ENCODE measurements at places on chromosomes 11 and 22.

GRCh38 chr22:37080438-37080837, 28.9 kb downstream of the KCTD17 start:
- no peak for DNase-seq

GRCh38 chr11:22426915-22427314, 88.7 kb downstream of the SLC17A6 start:
- DNase-seq: no peak

DNA sequence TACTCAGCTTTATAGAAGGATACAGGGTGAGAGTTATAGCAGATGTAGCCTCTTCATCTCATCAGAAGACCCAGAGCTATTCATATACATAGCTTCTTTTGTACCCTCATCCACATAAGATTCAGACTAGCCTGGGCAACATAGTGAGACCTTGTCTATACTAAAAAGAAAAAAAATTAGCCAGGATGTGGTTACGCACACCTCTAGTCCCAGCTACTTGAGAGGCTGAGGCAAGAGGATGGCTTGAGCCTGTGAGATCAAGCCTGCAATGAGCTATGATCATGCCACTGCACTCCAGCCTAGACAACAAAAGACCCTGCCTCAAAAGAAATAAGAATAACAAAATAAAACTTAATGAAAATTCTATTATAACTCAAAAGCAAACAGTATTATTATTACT, 36.7 kb upstream of the B3GNT6 start:
- no peak for DNase-seq

- no peak for DNase-seq
Observed at GRCh38 chr11:102204174-102204573, 93.9 kb downstream of the YAP1 start.

GRCh38 chr11:126341760-126342161, 13.7 kb upstream of the ST3GAL4 start:
- peak; percentile 24 for DNase-seq

DNA sequence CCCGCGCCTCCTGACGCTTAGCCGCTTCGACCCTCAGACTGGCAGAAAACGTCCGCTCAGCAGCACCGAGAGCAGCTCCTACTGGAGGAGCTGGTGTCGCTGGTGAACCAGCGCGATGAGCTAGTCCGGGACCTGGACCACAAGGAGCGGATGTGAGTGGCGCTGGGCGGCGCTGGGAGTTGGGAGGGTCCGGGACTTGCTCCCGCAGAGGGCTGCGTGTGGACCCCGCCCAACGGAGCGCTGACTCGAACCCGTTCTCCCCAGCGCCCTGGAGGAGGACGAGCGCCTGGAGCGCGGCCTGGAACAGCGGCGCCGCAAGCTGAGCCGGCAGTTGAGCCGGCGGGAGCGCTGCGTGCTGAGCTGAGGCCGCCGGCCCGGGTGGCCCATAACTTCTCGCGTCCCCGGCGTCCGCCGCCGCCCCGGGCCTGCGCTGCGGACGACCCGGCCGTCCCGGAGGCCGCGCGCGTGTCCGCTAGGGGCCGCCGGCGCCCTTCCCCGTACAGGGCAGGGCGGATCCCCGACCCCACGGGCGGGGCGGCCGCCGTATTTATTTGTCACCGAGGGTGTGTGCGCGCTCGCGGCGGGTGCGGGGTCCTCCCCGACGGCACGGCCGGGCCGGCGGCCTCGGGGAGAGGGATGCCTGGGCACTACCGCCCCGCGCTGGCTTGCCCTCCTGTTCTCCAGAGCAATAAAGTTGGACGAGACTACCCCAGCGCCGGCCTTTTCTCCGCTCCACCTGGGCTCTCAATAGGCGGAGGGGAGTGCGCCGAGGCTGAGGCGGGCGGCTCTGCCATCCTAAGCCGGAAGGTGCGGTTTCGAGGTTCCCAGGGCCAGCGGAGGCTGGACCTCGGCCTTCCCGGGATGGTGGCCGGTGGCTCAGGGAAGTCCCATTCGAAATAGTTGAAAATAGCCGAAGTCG, 3.4 kb downstream of the KCNK7 start:
- DNase-seq: no peak

DNA sequence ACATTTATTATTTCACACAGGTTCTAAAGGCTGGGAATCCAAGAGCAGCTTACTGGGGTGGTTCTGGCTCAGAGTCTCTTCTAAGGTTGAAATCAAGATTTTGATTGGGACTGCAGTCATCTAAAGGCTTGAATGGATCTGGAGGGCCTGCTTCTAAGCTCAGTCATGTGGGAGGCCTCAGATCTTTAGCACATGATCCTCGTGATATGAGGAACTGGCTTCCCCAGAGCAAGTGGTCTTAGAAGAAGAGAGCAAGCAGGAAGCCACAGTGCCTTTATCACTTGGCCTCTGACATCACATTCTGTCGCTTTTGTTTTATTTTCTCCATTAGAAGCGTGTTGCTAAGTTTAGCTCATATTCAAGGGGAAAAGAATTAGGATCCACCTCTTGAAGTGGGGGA, 88.9 kb downstream of the ARFGAP2 start:
- DNase-seq: no peak

DNA sequence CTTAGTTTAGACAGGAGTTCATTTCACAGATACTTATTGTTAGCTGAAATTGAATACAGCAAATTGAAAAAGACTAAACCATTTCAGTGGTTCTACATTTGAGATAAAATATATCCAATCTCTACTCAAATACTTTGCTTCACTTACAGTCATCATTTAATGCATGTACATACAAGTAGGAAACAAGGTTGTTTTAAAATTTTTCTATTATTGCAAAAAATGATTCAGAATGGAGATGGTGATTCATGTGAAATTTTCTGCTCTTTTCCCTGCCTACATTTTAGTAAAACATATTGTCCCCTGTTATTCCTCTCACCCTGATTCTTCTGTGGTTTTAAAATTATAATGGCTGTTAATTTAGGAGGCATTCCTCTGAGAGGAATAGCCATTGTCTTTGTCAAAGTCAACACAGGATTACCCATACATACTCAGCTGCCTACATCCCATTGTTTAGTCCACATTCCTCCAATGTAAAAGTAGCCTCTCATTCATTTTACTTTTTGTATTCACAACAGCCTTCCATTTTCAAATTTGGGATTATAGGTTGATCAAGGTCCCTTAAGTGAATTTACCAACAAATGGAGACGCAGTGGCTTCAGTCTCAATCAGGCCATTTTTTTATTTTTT, 60.1 kb downstream of the TRPC6 start:
- DNase-seq: no peak
